ENCODE measurements at places on chromosomes 1 and 21.

DNA sequence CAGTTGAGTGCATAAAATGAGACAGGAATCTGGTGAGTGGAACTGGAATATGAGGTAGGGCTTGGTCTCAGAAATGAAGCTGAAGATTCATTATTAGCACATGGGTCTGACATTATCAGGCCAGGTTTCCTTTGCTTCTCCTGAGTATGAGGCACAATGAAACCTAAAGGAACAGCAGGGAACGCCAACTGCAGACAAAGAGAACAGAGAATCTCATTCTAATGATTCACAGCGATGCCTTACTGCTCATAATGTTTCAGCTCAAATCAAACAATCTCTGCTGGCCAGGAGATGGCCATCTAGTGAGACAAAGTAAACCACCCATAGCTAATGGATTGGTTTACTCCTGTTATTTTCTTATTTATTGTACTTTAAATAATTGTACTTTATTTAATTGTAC is 133.5 kb downstream of the C1orf21 start:
- no peak for DNase-seq

DNA sequence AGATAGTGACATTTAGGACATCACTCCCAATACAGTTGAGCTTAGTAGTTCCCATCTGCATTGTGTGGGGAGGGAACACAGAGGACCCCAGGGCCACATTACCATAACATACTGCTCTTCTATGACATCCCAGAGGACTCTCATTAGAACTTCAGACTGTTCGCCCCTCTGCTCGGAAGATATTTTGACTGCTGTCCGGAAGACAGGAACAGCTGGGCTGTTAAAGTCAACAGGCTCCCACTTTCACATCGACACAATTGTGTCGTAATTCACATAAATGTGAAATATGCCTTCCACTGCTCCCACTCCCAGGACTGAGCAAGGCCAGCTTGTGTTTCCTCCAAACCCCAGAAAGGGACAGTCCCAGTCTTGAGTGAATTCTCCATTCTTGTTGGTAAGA is 158.4 kb downstream of the SEC16B start:
- DNase-seq: no peak

DNA sequence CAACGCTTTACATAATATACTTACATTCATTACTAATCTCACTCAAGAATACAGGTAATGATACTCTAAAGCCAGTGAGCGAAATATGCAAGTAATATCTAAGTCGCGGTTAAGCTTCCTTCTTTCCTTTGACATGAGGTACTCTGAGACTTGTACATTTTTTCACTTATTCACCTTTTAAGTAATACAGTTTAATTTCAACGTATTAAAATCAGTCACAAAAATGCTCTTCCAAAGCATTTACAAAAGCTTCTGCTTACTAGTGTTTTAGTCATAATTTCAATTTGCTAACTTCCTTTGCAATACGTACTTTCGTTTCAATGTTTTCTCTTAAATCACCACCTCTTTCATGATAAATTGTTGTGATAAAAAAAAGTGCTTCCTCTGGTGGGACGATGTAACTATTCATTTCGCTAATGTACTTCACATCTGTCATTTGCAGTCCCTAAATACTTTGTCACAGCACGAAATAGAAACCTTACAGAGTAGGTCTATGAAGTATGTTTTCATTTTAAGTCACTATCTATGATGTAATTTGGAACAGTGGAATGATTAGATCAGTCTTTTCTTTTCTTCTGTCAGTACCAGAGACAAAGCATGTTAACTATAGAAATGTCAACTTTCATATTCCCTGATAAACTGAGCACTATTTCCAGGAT is 34.0 kb upstream of the ADGRL4 start:
- no peak for DNase-seq

DNA sequence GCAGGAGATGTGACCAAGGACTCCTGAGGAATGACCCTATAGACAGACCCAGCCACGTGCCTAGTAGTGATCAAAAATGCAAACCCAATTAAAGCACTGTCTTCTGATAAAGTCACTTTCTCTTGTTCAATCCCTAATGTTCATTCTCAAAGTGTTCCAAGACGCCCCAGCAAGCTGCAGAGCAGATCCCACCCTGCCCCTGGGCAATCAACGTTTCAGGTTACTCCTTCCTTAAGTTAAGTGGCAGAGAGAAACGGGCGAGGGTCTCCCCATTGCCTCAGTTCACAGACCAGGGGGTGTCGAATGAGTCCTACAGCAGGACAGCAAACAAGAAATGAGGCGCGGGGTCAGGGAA is 699 bp upstream of the RGS2 start:
- DNase-seq: no peak

Measured in CD4-positive, alpha-beta T cell treated with Interleukin-6 for 4 hours (primary cell).